ENCODE measurements at places on chromosomes 16 and 17.

- DNase-seq: no peak
Measured at GRCh38 chr17:31289790-31290189, 7.2 kb downstream of the OMG start.

DNA sequence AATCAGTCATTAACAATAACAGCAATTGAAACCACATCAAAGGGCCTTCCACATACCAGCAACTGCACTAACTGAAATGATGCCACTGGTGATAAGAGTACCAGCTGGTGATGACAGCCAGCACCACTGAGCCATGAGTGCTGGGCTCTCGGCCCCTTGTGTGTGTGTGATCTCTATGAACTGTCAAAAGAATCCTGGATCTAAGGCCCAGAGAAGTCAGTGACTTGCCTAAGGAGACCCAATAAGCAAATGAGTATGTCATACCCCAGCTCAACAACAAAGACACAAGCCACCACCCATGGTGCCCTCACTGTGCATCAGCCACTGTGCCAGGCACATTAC, 220.9 kb downstream of the ZNF423 start:
- DNase-seq: no peak

DNA sequence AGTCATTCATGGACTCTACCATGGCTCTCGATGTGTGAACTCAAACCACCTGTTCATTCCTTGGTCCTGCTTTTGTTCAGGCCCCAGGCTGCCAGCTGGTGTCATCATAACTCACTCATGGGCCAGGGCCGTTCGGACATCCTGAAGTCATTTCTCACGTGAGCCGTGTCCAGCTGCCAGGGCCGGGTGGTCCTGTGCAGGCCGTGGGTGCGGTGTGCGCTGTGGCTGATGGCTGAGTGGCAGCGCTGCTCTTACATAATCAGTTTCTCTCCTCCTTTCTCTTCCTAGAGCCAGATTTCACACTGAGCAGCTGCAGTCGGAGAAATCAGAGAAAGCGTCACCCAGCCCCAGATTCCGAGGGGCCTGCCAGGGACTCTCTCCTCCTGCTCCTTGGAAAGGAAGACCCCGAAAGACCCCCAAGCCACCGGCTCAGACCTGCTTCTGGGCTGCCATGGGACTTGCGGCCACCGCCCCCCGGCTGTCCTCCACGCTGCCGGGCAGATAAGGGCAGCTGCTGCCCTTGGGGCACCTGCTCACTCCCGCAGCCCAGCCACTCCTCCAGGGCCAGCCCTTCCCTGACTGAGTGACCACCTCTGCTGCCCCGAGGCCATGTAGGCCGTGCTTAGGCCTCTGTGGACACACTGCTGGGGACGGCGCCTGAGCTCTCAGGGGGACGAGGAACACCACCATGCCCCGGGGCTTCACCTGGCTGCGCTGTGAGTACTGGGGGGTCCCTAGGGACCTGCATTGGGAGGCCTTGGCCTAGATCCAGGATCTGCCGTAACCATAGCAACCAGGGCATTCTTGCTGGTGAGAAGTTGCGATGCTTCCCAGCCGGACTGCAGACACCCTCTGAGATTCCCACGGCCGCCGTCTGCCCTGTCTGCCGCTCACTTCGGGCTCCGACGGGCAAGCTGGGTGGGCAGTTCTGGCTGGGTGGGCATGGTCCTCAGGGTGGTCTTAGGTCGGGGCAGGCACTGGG, at the start of gene IL34:
Gene IL34 (plus strand): TSS at position 300 of the 982 bp plus-strand sequence. CDS start 389 bp downstream, at position 689.
- no peak for DNase-seq

DNA sequence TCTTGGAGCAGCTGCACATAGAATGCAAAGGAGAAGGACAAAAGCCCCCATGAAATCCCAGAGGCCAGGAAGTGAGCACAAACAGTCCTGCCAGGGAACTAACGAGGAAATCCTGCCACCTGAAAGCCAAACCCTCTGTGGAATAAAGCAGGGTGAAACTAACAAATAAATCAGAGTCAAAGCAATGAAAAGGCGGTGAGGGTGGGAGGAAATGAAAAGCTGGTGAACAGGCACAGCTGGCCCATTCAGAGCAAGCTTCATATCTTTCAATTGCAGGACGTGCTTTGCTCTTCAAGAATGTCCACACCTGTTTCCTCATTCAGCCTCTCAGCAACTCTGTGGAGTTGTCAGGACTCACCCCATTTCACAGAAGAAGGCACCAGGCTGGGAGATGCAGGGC, 108.1 kb downstream of the ABCC12 start:
- DNase-seq: no peak

- no peak for DNase-seq
Measured at GRCh38 chr16:78843978-78844377, 744.5 kb downstream of the WWOX start.

GRCh38 chr16:69804297-69804696, 42.2 kb downstream of the WWP2 start:
- no peak for DNase-seq

DNA sequence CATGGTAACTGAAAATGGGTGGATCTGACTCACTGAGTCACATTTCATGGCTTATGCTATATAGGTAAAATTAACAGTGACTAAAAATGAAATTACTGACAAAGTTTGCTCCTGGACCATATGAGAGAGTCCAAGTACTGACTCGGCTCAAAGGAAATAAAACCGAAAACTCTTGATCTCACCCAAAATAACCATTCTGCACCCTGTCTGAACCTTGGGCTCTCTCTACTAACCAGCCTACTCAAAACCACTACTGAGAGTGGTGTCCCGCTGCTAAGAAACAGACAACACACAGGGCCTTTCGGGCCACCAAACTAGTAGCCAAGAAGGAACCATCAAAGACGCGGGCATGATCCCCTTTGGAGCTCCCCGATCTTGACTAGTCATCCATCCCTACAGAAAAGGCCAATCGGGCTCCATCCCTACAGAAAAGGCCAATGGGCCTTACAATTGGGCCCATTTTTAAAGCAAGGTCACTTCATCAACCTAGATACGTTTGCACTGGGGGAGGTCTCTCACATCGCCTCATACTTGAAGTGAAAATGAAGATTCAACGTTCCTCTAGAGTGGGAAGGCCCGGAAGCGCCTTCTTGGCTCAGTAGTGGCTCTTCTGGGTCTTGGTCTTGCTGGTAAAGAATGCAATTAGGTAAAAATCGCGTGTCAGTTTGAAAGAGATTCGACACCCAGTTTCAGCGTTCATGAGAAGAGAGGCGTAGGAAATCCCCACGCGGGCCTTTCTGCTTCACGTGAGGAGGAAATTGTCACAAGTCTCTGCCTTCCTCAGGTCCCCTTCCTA, 720 bp upstream of the ZPBP2 start:
- peak; percentile 21 for DNase-seq

DNA sequence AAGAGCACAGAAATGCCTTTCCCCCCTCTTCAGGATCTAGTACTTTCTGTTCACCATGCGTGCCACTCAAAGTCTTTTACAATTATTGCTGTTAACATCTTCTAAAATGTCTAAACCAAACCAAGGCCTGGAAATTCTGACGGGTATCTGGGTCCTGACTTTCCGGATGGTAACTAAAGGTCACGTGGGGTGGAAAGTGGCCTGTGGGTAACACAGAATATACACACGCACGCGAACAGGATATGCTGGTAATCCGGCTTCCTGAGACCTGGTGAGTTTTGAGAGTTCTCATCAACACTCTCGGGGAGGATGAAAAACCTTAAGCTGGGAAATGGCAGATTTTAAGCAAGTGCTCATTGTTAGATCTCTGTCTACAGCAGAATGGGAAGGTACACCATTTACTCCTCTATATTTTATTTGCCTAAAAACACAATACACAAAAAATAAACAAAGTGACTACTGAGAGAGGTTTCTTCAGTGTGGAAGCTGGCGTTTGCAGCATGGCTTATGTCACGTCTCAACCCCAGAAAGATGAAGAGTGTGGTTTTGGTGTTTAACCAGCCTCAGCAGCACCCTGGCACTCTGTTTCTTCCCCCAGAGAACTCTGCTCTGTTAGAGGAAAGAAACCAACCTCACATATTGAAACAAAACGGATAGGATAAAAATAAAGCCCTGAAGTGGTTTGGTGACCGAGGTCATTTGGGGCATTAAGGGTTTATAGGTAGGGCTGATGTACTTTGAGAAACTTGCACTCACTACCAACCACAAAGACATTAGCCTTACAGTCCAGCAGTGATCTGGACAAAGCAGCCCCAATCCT, 37.3 kb downstream of the SMG6 start:
- DNase-seq: peak; percentile 64

- no peak for DNase-seq
Measured at GRCh38 chr16:86635176-86635876, 57.0 kb downstream of the FOXL1 start.

- no peak for DNase-seq
Measured at GRCh38 chr17:30586818-30587595, 109.8 kb downstream of the GOSR1 start.

DNA sequence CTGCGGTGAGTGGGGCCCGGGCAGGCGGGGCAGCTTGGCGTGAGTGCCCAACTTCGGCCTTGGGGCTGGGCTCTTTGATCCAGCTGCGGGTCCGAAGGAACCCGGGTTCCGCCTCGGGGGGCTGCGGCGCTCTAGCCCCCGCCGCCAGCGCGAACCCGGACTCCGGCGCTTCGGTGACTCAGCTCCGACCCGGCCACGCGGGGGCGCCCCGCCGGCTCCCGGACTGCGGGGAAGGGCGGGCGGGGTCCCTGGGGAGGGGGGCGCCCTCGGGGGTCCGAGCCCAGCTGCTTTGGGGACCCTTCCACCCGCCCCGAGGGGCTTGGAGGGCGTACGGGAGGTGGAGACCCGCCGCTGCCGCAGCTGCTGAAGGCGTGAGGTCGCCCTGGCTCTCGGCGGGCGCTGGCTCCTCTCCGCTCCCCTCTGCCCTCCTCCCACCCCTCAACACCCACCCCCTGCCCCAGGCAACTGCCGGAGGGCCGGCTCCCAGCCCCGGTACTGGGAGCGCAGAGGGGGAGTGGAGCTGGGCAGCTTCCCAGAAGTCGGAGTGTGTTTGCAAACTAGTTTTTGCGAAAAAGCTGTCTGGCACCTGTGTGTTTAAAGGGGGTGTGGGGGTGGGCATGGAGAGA, 516 bp downstream of the CPNE2 start:
- DNase-seq: no peak

DNA sequence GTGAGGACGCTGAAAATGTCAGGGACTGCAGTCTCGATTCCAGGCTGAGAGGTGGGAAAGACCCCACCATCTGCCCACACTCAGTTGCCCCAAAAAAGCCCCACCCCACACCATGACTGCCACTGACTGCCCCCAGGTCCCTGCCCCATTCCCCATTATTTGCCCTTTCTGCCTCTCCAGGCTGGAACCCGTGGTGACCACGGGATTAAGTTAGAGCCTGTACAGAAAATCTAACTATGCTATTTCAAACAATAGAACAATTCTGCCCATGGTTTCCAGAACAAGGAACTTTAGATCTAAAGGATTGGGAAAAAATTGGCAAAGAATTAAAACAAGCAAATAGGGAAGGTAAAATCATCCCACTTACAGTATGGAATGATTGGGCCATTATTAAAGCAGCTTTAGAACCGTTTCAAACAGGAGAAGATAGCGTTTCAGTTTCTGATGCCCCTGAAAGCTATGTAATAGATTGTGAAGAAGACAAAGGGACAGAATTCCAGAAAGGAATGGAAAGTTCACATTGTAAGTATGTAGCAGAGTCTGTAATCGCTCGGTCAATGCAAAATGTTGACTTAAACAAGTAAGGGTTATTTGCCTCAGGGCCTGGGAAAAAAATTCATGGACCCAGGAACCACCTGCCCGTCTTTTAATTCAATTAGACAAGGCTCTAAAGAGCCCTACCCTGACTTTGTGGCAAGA, 14.4 kb downstream of the FLYWCH1 start:
- DNase-seq: no peak

DNA sequence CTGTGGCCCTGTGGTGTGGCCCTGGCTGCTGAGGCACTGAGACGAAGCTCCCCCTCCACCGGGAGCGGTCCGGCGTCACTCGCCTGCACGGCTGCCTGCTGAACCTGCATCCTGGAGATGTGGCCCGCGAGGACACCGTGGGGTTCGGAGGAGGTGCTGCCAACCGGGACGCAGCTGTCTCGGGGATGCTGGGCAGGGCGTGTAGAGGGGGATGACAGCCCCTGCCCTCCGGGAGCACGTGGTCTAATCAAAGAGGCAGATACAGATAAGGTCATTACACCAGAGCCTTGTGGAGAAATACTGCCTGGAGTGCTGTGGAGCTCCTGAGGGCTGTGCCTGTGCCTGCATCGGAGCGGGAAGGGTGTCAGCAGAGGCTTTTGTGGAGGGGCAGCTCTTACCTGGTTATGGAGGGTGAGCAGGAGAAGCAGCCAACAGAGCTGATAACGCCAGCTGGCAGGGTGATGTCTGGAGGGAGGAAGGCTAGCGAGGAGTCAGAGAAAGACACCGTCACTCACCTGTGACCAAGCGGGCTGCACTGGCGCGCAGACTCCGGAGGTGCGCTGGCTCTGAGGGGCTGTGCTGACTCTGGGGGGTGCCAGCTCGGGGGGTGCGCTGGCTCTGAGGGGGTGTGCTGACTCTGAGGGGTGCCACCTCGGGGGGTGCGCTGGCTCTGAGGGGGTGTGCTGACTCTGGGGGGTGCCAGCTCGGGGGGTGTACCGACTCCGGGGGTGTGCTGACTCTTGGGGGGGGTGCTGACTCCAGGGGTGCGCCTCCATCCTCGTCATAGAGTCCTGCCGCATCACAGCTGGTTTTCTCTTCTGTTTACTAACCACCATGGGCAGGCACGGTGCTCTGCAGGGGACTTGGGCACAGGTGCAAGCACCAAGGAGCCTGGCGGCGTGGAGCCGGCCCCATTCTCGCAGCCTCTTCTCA, 104.7 kb upstream of the CHMP6 start:
- DNase-seq: no peak

- no peak for DNase-seq
Measured at GRCh38 chr17:29709866-29710519, 87.3 kb upstream of the CORO6 start.

DNA sequence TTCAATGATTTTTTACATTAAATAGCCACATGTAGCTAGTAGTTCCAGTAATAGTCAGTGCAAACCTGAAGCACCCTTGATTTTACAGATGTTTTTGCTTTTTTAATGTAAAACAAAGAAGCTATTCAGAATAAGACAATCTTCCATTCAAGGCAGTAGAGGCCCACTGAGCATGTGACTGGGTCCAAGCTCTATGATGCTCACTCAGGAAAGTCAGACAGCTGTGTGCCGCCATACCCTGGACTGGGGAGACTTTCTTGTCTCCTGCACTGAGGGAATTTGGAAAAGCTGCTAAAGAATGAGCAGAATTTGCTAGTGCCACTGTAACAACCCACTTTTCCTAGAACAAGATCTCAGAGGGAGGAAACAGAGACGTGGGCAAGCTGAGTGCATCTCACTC, 11.5 kb downstream of the CENPN start:
- no peak for DNase-seq

GRCh38 chr16:85940214-85940613, 41.3 kb downstream of the IRF8 start:
- no peak for DNase-seq

Data from stimulated activated CD8-positive, alpha-beta memory T cell treated with anti-CD3 and anti-CD28 coated beads, Interleukin-7, amount 100 ng/mL, for 1 hour (primary cell).